ENCODE measurements at places on chromosomes 2 and 18.

GRCh38 chr2:178478439-178479274, at the start of gene FKBP7:
Gene FKBP7, minus strand, starts transcription at chr2:178478600. Its CDS starts 101 bp downstream, at chr2:178478499.
- peak; percentile 78 for DNase-seq

GRCh38 chr2:128686881-128687555, 368.4 kb upstream of the HS6ST1 start:
- DNase-seq: no peak

- no peak for DNase-seq
These were observed 941.9 kb upstream of the FANCL start for GRCh38 chr2:59183070-59183469.

- DNase-seq: no peak
These were observed 319.3 kb downstream of the PTPRM start for GRCh38 chr18:7886436-7886835.

- DNase-seq: peak; percentile 2
These were observed 78.0 kb downstream of the UPP2 start for GRCh38 chr2:158179660-158180059.

- no peak for DNase-seq
These were observed 52.5 kb downstream of the LRPPRC start for GRCh38 chr2:43943323-43943722.

DNA sequence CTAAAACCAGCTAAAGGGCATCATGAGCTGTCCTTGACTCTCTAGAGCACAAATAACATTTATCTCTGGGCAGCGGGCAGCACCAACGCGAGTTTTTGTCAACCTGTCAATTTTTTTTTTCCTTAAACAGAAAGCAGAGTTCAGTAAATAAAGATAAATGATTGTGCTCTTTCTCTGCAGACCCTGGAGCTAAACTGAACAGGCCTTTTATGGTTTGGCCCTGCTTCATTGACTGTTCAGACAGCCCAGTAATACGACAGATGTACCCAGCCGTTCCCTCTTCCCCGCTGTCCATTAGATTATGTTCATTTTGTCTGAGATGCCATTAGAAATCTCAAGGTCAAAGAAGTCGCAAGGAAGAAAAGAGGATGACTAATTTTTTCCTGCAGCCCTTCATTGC, 280.5 kb upstream of the PIK3C3 start:
- no peak for DNase-seq

GRCh38 chr2:69386789-69387734, at the start of gene GFPT1:
Gene GFPT1, minus strand, starts transcription at chr2:69387227. Its CDS starts 156 bp downstream, at chr2:69387071.
- DNase-seq: peak; percentile 88

DNA sequence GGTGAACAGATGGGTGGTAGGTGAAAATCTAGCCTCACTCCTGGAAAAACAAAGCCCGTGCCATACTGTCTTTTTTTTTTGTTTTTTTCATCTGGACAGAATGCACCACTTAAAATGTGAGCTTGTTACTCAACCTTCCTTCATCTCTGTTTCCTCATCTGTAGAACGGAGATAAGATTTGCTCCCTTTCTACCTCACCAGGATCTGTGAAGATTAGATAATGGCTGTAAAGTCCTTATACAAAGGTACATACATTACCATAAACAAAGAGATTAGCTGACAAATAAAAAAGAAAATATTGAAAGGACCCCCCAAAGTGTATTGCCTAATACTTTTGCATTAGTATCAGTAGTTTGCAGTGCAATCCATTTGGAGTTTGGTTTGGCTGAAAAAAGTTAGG, 75.4 kb upstream of the ZEB2 start:
- DNase-seq: no peak

DNA sequence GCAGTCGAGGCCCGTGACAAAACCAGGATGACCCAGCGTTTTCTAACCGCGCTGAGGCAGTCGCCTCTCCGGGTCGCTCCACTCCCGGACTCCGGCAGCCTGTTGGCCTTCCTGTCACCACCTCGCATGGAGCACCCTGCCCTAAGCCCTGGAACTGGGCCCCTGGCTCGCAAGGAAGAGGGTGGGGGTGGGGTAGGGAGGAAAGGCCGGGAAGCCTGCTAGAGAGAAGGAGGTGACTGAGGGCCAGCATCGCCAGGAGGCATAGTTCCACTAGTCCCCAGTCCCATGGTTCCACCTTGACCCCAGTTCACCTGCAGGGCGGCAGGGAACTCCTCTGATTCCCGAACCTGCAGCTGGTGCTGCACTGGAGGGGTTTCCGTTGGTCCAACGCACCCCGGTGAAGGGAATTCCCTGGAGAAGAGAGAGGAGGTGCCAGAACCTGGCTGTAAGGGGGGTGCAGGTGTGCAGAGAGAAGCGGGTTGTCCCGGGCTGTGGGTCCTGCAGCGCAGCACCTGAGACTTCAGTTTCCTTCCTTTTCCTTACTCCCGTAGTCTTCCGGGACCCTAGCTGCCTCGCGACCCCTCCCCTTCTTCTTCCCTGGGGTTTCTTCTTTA, 11.8 kb upstream of the EN1 start:
- DNase-seq: no peak

DNA sequence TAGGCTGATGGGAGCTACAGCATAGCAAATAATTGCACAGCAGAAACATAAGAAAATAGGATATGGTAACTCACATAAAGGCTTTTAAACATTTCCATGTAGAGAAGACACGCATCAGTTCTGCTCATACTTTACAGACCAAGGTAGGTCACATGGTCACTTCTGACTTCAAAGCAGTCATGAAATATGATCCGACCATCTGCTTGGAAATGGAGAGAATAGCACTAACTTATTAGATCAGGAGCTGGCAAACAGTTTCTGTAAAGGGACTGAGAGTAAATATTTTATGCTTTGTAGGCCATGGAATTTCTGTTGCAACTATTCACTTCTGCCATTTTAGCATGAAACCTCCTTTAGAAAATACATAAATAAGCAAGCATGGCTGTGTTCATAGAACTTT, 936.6 kb upstream of the FANCL start:
- no peak for DNase-seq

DNA sequence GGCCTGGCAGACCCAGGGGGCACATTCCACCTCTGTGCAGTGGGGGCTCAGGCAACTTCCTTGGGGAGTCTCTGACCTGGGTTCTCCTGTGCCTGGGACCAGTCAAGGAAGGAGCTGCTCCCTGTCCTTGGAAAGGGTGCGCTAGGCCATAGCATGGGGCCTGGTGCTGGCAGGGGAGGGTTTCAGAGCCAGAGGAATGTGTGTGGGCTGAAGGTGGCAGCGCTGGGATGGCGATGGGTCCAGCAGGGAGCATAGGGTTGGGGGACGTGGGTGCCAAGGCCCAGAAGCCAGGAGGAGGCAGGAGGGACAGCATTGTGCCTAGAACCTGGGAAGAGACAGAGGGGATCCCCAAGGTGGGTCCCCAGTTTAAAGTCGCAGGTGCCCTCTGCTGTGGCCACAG, 66.3 kb upstream of the TUBA3E start:
- no peak for DNase-seq

- DNase-seq: no peak
These were observed 65.3 kb downstream of the OLA1 start for GRCh38 chr2:174183076-174183475.

DNA sequence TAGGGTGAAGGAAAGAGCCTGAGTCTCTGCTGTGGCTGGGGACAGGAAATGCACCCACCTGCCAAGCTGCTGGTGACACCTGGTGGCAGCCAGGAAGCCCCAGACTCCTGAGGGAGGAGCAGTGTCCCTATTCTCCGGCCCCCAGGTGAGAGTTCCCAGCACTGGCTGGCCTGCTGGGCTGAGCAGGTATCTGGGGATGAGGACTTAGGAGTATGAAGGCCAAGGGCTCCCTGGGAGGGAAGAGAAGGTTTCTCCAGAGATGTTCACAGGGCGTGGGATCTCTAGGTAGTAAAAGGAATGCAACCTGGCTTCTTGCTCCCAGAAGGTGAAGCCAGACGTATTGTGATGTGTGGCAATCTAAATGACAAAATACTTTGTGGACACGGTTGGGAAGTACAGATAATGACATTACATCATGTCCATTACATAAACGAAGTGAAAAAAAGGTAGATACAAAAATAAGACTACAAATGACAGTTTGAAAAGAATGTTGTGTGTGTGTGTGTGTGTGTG, 75.8 kb upstream of the SLC1A4 start:
- DNase-seq: no peak

DNA sequence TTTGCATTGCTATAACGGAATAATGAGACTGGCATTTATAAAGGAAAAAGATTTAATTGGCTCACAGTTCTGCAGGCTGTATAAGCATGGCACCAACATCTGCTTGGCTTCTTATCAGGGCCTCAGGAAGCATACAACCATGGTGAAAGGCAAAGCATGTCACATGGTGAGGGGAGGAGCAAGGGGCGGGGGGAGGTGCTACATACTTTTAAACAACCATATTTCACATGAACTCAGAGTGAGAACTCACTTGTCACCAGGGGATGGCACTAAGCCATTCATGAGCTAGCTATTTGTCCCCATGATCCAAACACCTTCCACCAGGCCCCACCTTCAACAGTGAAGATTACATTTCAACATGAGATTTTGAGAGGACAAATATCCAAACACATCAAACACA, 188.7 kb downstream of the MBD5 start:
- DNase-seq: no peak

GRCh38 chr18:40852406-40852805, 1102.6 kb upstream of the PIK3C3 start:
- DNase-seq: no peak

GRCh38 chr2:234606896-234607295, 110.0 kb upstream of the ARL4C start:
- no peak for DNase-seq

GRCh38 chr2:17736989-17737388, 16.6 kb downstream of the SMC6 start:
- DNase-seq: no peak

- no peak for DNase-seq
These were observed 32.6 kb downstream of the ABCA12 start for GRCh38 chr2:215105607-215106354.

Measured in CD4-positive, alpha-beta T cell treated with Interleukin-4 for 4 hours (primary cell).